Frontal cortex (tissue), 4 donors: ENCODE measurements at places on chromosomes 1 and 21. TPM values are rescaled to one million over a fixed set of nuclear protein-coding genes. Genes with fewer than 3 reads are reported as not detected.

- no peak for DNase-seq
Measured at GRCh38 chr1:226496453-226497015, 52.0 kb upstream of the STUM start.

DNA sequence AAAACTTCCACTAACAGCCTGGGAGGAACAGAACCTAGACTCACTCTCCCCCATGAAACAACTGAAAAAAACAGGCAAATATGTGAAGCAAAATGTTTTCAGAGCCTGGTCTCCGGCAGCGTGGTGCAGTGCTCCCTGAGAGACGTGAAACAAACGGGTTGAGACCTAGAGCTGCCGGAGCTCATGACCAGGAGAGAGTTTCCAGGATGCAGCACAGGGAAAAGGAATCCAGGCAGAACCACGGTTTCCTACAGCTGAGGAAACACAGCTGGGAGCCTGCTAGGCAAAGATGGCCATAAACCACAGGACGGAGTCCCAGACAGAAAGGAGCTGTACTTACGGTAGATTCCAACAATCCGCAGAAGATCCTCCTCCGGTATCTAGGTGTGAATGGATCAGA lies 20.2 kb upstream of the SLC19A1 start:
- DNase-seq: no peak

- no peak for DNase-seq
Measured at GRCh38 chr21:26833011-26833410, 12.2 kb downstream of the ADAMTS1 start.

GRCh38 chr1:214004795-214005194 lies 17.0 kb downstream of the PROX1 start:
- DNase-seq: no peak

DNA sequence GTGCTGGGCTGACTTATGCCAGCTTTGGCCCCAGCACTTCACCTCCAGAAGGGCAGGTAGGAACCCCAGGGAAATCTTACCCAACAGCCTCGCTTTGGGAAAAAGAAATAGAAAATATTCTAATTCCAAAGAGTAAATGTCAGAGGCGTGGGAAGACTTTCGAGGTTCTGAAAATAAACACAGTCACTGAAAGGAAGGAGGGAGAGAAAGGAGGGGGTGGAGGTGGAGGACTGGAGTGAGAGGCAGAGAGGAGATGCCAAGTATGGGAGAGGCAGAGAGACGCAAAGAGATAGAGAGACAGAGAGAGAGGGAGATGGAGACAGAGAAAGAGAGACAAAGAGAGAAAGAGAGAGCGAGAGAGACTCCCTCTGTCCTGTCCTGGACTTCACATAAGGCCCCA lies 395.0 kb downstream of the PTPRU start:
- DNase-seq: no peak

DNA sequence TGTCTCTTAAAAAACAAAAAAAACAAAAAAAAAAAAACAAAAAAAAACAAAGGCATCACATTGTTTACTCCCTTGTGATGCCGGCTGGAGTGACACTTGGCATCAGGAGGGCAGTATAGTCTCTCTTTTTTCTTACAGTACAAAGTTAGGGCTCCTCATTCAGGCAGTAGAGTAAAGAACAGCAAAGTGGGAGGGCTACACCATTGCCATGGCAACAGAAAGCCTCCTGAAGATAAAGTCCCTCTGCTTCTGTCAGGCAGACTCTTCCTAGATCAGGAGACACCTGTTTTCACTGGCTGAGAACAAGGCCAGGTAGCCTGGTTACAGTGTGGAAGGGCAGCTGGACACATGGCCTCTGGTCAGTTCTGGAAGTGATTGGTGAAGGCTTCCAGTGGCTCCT lies 41.3 kb upstream of the RAB3GAP2 start:
- DNase-seq: no peak

DNA sequence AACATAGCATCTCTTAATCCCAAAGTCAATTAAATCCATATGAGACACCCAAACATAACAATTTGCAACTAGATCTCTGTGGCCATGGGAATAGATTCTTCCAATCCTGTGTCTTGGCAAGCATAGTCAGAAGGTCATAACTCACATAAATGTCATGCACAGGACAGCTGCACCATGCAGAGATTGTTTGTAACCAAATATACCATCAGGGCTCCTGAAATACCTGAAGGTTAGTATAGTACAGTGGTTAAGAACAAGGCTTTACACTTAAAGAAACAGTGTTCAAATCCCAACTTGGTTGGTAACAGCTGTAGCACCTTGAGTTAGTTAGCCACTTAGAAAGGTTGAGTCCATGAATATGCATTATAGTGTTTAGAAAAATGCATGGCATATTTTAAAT lies 82.6 kb upstream of the CCDC190 start:
- no peak for DNase-seq

Gene ANGPTL3
- total RNA-seq: not detected

Gene TMPRSS2
- not detected for total RNA-seq

Gene FCGR3A
- total RNA-seq: 2.9 TPM

GRCh38 chr1:220198186-220199005 lies 73.9 kb downstream of the RAB3GAP2 start:
- no peak for DNase-seq

- DNase-seq: no peak
Measured at GRCh38 chr1:213956295-213956770, 31.4 kb upstream of the PROX1 start.
